ENCODE measurements at places on chromosomes 1 and 21.

- DNase-seq: no peak
Measured at GRCh38 chr1:165849353-165850133, 22.1 kb downstream of the UCK2 start.

- no peak for DNase-seq
Measured at GRCh38 chr1:53291574-53291973, 36.3 kb downstream of the LRP8 start.

DNA sequence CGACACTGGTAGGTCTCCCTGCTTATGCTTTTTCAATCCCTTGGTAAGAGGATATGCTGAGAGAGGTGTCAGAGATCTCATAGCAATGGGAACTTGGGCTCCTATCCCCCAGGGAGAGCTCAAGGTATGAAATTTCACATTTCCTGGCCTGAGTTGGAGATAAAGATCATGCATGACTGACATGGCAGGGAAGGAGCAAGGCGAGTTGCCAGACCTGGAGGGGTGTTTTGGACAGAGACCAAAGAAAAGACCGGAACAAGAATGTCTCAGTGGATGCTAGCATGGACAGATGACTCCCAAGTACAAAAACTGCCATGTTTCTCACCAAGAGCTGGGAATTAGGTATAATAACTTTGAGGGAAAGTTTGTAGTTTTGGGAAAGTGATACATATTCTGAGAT is 334.1 kb upstream of the B3GALT2 start:
- DNase-seq: peak; percentile 6

DNA sequence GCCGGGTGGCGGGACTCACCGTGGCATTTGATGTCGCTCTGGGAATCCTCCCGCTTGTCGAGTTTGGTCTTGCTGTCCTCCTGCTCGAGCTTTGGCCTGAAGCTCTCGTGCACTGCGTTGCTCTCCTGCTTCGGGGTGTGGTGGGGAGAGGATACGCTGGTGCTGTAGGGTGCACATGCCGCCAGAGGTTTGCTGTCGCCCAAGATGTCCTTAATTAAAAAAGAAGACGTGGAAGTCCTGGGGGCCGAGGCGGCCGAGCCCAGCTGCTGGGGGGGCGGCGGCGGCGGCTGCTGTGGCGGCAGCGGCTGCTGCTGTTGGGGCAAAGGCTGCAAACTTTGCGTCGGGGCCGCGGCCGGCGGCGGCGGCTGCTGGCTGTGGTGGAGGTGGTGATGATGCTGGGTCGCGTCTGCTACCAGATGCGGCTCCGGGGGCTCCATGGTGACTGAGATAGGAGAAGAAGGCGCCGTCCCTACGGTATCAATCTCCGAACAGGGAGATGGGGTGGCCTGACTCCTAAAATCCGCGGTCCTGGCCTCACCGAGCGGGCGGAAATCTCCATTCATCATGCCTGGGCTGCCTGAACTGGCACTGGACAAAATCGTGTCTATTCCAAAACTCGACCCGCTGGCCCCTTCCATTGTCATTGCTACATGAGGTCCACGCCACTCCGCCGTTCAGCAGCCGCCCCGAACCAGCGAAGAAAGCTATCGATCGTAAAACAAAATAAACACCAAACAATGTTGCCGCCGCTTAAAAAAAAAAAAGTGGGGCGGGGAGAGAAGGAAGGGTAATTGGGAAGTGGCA is at the start of gene BARHL2:
BARHL2 (minus strand) TSS at position 751 of the 804 bp plus-strand sequence; CDS start at position 644, 107 bp downstream.
- DNase-seq: no peak

GRCh38 chr1:196558411-196558810 is 49.8 kb downstream of the KCNT2 start:
- peak; percentile 92 for DNase-seq

GRCh38 chr1:154502066-154502743 is at the start of the genes SHE and TDRD10:
Gene SHE, minus strand, starts transcription at chr1:154502412. Its CDS starts 386 bp downstream, at chr1:154502026.
Gene TDRD10, plus strand, starts transcription at chr1:154502219. Its CDS starts 4,685 bp downstream, at chr1:154506904.
- no peak for DNase-seq

DNA sequence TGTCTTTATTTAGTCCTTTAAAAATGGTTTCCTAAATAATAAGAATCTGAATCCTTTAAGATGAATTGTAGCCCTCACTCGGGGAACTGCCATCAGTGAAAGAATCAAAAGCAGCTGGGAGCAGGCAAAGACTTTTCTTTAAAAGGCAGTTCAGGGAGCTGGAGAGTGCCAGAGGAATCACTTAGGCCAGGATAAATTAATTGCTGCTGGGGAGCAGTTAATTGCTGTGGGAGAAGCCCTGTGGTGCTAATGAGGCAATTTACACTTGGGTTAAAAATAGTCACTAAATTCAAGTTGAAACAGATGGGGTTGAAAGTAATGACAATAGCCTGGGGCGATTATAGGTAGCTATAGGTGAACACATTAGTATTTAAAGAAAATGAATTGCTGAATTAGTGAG is 38.7 kb upstream of the COL24A1 start:
- DNase-seq: no peak

- peak; percentile 73 for DNase-seq
Measured at GRCh38 chr1:70353601-70354331, 756 bp downstream of the ANKRD13C start.

DNA sequence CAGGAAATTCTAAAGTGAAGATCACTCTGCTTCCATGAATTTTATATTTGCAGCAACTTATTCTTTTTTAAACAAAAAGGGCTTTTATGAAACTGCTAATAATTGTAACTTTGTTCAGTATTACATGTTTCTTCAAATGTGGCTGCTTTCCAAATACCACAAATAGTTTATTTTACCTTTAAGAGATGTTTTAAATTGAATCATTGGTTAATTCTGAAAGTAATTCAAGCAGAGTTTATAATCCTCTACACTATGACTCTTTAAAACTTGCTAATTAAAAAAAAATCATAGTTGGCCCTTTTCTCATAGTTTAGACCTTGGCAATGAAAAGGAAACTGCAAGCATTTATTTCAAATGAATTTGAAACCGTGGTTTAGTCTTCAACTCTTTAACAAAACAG is 59.6 kb downstream of the SDCCAG8 start:
- DNase-seq: no peak

DNA sequence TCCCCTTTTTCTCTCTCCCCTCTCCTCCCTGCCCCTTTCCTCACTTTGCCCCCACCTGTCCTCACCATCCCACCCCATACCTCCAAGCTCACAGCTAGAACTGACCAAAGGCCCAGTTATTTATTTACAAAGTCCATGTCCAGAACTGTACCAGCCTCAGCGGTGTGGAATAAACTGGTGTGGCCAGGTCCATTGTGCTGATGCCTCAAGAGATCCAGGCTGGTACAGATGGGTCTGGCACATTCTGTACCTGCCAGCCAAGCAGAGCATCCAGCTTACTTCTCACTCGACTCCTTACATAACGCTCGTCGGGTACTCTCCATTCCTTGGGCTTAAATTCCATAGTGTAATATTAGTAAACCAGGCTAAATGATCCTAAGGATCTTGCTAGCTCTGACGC is 11.8 kb downstream of the PDZK1IP1 start:
- DNase-seq: no peak

DNA sequence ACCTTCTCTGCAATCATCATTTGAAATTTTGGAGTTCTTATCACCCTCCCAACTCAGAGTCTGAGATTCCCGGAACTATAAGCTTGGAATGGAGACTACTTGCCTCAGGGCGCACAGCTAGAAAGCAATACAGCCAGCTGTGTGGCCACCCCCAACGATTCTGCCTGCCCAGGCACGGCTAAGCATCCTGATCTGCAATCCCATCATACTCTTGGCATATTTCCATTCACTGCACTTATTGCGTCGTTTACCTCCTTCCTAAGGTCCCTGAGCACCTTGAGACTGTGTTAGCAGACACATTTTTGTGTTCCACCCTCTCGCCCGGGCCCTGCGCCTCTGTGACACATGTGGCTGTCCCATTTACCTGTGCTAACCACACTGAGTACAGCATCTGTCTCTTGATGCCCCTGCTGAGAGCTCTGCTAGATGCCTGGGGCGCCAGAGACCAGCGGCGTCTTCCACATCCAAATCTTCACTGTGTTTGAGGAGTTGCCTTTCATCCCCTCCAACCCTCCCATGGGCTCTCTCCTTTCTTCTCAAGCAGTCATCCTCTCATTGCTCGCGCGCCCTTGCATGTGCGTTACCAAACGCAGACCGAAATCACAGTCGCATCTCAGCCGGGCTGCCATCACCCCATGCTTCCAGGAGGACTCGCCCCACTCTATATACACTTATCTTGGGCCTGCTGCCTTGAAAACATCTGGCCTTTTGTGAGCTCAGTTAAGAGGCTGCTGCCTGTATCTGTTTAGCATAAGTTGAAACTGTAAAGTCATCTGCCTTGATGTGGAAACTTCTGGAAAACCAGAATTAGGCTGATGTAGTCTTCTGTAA is 3.5 kb upstream of the CLDN19 start:
- DNase-seq: no peak

DNA sequence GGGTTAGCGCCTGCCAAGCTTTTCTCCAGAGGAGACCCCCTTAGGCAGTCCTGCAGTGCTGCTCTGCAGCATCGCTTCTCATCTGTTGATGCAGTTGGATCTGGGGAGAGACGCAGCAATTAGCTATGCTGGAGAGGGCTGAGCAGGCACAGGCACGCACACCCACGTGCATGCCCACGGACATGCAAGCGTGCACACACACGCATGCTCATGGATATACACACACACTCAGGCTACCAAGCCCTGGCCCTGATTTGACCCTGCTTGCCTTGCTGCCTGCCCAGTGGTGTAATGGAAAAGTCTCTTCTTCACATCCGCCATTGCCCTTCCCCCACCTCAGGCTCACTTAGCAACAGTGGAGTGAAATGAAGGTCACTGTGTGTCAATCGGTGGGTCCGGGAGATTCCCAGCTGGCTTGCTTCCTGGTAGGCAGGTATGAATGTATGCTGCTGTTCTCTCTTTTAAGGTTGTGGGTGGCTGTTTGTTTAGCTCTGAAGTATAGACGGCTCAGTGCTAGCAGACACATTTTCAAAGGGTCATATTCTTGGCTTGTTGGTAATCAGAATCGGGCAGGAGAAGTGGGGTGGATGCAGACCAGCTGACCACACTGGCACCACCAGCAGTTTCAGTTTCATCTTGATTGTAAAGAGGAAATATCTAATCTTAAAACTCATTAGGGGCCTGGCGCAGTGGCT is 9.5 kb downstream of the ATP1B1 start:
- DNase-seq: peak; percentile 55

DNA sequence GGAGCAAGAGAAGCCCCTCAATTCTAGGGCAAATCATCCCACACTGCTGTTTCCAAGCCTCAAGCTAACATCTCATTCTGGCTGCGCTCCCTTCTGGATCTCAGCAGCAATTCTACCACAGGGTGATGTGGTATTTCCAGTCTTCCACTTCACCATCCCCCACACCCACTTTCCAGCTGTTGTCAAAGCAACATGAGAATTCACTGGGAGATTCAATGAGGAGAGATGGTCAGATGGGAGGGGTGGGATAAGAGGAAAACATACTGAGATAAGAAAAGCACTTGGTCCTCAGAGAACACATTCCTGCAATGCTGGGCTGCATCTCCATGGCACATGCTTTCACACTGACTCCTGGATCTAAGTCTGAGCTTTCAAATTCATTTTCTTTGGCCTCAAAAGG is 47.3 kb upstream of the LRRC52 start:
- no peak for DNase-seq

- no peak for DNase-seq
Measured at GRCh38 chr1:50559421-50559820, 136.2 kb upstream of the DMRTA2 start.

All from amniotic epithelial cell (primary cell).